ENCODE measurements at places on chromosomes 3 and 15.

DNA sequence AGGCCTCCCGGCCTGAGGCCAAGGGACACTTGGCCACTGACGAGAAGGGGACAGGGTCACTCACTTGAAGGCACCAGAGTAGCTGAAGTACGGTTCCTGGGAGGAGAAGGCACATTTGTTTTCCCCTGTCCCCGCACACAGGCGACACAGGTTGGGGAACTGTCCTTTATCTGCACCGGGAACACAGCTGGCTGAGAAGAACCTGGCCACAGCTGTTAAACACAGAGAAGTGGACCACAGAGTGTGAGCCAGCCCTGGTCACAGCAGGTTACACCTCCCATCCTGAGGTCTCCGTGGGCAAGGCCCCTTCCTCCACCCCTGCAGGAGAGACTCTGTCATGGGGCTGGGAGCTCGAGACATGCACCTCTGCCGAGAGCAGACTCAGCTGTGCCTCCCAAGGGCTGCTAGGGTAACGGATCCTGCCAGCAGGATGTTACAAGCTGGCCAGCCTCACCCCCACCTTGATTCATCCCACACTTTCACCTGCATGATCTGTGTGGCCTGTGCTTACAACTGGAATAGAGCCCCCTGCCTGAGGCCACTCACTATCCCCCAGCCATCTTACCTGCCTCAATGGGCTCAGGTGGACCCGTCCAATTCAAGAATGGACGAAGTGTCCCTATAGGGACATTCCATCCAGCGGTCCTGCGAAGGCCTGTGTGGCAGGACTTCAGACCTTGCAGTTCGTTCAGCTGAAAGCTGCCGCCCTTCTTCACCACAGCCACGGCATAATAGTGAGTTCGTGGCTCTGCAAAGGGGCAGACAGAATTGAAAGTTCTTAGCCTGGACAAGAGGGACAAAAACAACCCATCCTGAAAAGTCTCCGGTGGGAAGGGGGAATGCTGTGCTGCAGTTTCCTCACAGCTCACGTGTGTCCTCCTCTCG, 9.2 kb downstream of the LTF start:
- DNase-seq: no peak

- DNase-seq: no peak
These were observed 4.5 kb downstream of the SNX22 start for GRCh38 chr15:64155802-64156651.

DNA sequence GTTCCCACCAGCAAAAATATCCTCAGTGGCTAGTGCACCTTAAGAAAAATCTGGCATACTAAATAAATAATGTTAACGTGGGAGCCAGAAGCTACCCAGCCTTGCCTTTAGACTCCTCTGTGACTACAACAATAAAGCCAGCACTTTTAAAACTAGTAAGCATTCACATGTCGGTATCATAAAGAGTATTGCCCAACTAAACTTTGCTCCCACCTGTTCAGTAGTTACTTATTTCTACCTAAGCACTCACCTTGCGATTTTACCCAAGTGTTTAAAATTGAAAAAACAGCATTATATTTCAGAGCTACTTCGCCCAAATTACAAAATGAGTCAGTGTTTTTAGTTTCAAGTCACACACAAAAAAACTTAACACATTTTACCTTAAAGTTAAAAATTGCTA, 12.8 kb downstream of the ALDH1L1 start:
- DNase-seq: no peak

DNA sequence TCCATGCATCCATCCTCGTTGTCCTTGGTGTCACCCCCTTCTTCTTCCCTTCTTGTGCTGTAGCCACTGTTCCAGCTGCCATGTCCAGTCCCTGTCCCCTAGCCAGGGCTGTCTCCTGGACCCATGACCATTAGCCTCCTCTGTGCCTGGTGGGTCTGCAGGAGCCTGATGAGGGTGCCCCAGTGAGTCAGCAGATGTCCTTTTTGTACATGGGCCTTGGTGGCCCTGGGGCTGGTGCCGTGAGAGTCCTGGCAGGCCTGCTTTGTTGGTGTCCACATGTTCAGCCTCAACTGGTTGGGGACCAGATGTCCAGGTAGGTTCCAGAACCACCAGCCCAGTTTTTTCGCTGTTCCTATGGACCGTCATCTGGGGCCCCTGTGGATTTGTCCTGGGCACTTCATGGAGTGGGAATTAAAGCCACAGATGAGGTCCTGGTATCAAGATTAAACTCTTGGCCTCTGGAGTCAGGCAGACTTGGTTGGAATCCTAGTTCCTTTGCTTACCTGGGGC, 66.1 kb downstream of the FBLN2 start:
- no peak for DNase-seq

DNA sequence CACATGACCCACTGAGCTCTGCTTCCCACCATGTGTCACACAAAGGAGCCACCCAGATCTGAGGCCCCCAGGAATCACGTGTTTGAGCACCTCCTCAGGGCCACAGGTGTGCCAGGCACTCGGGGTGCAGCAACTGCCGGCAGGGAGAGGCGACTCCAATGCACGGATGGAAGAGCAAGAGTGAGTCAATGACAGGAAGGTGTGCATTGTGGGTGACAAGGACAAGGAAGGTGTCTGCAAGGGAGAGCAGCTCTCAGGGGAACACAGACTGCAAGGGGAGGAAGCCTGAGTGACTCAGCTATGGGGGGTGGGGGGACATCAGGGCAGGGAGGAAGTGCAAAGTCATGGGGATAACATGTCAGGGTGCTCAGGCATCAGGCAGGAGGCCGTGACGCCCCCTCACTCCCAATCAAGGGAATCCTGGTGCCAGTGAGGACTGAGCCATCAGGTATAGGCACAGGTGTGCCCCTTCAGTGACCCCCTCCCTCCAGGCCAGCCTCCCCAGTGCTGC, 67.4 kb downstream of the NUP210 start:
- no peak for DNase-seq

DNA sequence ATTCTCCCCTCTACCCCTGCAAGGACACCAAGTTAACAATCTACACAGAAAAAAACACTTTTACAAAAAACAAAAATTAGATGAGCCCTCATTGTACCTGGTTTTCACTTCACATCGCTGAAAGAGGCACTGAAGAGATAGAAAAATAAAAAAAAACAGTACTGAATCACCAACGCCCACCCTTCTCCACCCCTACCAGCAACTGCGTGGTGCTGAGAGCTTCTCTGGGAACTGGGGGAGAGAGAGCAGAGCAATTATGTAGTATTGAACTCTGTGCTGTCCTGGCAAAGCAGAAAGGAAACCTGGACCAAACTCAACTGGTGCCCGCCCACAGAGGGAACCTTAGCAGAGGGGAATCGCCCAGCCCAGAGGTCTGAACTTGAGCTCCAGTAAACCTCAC, 44.6 kb downstream of the WDR49 start:
- DNase-seq: no peak

DNA sequence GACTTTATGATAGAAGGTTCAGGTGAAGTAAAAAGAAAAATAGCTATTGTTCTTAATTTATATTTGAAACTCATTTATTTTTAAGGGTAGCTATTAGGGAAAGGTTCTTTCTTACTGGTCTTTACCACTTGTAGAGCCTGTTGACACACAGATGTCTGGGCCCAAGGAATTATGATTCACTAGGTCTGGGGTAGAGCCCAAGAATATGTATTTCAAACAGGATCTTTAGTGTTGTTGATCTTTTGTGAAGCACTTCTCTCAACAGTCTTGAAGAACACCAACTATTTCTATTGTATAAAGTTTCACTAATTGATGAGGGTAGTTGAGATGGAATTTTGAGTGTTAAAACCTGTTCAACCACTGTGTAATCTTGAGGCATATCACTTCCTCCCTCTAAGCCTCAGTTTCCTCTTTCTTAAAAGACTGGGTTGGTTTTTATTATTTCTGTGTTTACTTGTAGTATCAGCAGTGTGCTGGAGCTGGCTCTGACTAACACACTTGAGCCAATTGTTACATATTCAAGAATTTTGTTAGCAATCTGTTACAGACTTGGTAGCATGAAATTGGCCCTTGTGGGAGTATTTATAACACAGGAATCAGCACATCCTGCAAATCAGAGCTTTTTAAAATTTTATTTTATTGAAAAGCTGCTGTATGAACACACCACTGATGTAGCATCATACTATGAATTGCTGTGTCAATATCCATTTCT, 155.9 kb downstream of the RBMS3 start:
- no peak for DNase-seq

DNA sequence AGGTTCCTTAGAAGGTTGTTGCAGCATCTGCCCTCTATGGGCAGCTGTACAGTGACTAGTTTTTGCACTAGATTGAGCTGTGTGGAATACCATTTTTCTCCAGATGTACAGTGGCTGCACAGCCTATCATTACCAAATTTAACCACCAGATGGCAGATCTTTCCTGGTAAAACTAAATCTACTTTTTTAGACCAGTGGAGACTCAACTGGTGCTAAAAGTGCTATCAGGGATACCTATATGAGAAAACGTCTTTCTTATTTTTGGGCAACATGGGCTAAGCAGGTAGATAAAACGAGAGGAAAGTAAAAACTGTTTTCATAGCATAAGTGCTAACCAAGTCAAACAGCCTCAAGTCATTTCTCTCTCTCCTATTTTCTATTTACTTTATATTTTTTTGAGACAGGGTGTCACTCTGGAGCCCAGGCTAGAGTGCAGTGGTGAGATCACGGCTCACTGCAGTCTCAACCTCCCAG, 21.2 kb downstream of the IGSF10 start:
- DNase-seq: peak; percentile 53

DNA sequence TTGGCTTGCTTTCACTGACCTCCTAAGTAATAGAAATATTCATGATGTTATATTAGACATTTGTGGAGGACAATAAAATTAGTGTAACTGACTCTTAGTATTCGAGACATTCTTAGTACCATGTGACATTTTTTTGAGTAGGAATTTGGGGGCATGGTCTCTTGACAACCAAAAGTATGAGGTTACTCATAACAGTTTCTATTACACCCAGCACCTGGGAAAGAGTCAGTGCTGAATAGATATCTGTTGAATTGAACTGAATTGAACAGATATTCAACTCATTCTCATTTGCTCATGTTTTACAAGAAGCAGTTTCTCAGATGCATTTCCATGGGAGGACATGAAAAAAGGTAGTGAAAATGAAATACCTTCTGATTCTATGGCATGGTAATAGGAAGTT, 84.4 kb downstream of the CMSS1 start:
- no peak for DNase-seq

DNA sequence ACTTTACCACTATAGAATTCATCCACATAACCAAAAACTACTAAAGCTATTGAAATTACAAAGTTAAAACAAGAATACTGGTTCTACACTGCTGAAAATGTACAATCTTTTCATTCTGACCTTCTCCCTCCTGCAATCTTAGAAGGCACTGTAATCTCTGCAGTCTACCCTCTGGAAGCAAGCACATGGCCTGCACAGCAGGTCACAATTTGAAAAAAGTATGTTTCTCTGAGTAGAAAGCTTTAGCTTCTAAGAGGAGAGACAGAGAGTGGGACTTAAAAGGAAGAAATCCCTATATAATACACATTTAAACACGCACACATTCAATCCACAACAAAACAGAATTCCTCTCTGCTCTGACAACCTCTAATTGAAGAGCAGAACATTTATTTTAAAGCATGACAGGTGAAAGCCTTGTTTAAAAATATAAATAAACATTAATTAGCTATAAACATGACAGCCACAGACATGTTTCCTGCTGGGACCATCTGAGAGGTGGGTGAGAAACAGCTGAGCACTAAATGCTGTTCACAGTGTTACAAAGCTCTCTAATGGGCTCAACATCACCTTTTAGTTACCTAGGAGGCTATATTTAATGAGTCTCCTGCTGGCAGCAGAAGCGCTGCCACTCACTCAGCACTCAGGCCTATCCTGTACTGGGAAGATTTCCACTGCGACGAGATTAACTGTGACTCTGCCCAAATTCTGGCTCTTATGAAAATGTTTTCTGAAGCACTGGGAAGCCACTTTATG, 447.4 kb downstream of the AGBL1 start:
- DNase-seq: no peak

DNA sequence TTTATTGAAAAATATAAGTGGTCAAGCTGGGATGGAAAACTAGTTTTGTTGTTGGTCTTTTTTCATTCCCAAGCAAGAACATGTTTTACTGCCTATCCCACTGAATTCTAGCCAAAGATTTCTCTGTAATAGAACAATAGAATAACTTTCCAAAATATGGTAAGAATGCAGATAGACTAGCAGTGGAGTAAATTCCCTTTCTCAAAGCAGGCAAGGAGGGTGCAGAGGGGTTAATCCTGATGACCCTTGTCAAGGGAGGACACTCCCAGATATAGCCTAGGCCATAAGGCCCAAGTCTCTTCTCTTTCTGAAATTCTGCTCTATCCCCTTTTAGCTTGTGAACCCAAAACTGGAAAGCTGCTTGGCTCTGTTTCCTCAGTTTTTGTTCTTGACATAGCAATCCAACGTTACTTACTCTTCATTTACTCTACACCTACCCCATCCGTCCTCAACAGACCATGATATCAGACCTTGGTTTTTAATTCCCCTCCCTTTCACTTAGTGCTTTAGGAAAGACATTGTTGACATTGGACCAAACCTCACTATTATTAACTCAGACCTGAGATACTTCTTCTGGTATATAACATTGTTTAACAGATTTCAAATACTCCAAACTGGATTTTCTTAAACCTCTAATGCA, 453.6 kb upstream of the THBS1 start:
- DNase-seq: no peak

DNA sequence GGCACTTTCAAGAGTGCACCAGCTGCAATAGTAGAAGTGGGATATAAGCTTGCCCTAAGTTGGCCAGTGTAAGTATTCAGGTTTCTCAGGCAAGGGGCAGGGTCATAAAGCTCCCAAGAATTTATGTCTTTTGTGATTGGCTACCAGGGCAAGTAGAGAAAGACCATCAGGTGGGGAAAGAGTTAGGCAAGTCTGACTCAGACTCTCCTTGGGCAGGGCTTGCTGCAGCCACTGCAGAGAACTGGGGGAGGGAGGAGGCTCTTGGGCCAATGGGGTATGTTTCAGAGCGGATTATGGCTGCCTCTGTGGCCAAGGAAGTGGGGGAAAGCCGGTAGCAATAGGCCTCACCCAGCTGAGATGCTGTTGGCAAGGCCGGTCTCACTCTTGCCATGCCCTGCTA, 44.6 kb upstream of the SLC25A36 start:
- DNase-seq: no peak

GRCh38 chr3:171620825-171621434, 160.7 kb upstream of the TNIK start:
- peak; percentile 7 for DNase-seq

DNA sequence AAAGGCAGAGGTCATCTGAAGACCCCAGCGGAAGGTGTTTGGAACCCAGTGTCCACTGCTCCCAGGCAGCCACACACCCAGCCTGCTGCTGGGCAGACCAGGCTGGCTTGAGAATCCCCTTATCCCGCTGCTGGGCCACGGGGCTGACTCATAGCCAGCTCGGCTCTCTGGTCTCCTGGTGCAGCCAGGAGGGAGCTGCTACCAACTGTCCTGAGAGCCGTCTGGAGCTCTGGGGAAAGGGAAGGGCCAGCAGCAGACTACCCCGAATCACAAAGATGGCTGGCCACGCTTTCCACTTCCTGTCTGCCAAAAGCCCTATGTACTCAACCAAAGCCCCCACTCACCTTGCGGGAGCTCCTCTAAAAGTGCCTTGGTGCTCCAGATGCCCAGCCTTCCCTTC, 38.3 kb downstream of the WHAMM start:
- DNase-seq: no peak
